Hematopoietic multipotent progenitor cell (in vitro differentiated cells): ENCODE measurements at places on chromosomes 16 and 17. TPM values are rescaled to one million over a fixed set of nuclear protein-coding genes. Genes with fewer than 3 reads are reported as not detected.

JPT2 gene
- total RNA-seq = 21.0 TPM

PRR35 gene
- under 0.01 TPM for total RNA-seq

SSH2 gene
- 19.7 TPM for total RNA-seq

DHX58 gene
- total RNA-seq = 47.4 TPM

HOXB8 gene
- not detected for total RNA-seq

ABCC11 gene
- total RNA-seq = under 0.01 TPM

HAP1 gene
- under 0.01 TPM for total RNA-seq

- DNase-seq = no peak
These were observed 79.4 kb downstream of the PRKCA start for GRCh38 chr17:66381701-66382362.

DNA sequence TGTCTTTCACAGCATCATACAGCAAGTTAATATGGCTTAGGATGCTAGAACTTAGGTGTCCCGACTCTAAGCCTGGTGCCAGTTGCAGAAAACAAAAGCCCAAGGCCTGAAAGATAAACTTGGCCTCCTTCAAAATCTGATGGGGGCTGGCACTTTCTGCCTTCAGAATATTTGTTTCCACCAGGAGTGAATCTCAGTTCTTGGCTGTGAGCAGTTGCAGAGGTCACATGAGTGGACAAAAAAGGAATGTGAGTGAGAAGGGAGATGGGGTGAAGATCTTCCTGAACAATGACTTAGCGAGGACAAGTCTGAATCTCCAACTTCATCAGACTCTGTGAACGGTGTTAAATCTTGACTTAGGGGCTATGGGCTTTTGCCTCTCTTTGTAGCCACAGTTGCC lies 46.6 kb downstream of the HOXB1 start:
- DNase-seq = no peak

DNA sequence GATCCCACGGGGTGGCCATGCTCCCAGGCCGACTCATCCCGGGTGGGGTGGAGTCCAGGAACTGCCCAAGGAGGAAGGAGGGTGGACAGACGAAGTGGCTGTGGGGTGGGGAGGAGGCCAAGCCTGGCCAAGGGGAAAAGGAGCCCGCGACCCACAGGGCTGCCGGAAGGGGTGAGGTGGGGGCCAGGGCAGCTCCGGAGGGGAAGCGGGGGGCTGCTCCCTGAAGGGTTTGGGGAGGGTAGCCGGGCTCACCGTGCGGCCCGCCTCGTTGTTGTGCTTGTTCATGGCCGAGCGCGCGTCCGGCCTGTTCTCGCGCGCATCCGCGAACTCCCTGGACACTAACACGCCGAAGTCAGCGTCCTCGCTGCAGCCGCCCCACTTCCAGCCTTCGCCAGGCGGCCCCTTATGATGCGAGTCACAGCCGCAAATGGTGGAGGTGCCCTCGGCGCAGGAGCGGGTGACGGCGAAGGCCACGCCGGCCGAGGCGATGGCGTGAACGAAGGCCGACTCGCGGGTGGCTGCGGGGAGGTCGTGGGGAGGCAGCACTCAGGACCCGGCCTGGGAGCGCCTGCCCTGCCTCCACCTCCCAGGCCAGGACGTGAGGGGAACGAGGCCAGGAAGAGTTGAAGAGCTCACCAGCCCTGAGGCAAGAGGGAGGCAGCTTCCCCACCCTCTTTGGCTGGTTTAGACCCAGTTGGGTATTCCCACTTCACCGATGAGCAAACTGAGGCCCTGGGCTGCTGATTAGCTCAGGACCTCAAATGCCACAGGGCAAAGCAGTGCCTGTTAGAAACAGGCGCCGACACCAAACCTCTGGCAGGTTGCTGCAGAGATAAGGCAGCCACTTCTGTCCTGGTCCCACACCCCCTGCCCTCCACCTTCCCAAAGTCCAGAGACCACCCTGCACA lies 48.7 kb downstream of the WNT3 start:
- DNase-seq = no peak

GRCh38 chr16:57999971-58000705 lies at the start of gene ZNF319:
Gene ZNF319, minus strand, starts transcription at chr16:58000672. Its CDS starts 2,407 bp downstream, at chr16:57998265.
- no peak for DNase-seq

DNA sequence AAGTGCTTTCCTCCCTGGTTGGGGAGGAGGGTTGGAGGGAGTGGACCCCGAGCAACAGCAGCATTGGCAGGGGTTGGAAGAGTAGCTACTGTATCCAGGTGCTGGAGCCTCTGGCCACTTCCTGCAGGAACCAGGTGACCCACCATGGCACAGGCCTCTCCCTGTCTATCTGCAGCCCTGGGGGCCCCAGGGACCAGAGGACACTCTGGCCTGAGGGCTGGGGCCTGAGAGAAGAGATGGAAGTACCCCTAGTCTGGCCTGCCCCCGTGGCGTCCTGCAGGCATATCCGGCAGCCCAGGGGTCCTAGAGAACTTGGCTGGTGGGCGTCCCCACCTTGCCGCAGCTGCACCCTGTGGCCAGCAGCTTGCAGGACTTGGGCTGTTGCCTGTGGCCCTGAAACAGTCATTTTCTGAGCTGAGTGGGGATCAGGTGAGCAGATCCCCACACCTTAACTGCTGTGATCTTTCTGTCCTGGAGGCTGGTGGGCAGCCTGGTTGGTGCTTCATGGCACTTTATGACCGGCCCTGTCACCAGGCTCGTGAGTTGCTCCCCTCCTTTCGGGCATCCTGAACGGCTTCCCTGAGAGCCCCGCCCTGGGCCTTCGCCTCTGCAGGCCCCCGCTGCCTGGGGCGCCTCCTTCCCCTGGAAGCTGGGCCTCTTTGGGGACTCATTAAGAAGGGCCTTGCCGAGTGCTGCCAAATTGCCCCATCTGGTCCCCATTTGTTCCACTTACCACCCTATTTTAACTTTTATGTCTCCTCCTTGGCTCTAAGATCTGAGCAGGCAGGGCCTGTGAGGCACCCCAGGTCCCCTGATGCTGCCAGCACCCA lies 298.6 kb downstream of the SEC14L1 start:
- DNase-seq = no peak

GRCh38 chr17:79044462-79044861 lies 20.5 kb downstream of the C1QTNF1 start:
- DNase-seq = no peak

DNA sequence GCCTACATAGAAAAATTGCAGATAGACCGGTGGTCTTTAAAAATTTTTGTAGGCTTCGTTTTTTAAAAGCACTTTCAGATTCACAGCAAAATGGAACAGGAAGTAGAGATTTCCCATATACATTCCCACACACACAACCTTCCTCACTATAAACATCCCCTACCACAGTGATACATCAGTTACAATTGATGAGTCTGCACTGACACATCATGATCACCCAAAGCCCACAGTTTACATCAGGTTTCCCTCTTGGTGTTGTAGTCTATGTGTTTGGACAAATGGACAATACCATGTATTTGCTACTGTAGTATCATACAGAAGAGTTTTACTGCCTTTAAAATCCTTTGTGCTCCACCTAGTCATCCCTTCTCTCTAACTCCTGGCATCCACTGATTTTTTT lies 113.9 kb upstream of the ADAMTS18 start:
- DNase-seq = no peak

GRCh38 chr16:3951861-3952736 lies 71.6 kb upstream of the CREBBP start:
- DNase-seq = no peak

DNA sequence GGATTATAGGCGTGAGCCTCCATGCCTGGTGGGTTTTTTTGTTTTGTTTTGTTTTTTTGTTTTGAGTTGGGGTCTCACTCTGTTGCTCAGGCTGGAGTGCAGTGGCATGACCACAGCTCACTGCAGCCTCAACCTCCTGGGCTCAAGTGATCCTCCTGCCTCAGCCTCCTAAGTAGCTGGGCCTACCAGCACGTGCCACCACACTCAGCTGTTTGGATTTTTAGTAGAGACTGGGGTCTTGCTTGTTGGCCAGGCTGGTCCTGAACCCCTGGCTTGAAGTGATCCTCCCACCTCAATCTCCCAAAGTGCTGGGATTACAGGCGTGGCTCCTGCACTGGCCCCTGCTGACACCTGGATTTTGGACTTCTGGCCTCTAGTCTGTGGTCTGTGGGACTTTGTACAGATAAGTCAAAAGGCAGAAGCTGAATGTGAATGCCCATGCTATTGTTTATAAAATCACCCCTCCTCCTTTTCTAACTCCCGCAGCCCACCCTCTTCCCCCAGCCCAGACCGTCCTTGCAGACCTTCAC lies 5.7 kb downstream of the SNAI3 start:
- DNase-seq = no peak

- no peak for DNase-seq
These were observed 1.8 kb downstream of the MRPL28 start for GRCh38 chr16:368388-369158.

- no peak for DNase-seq
These were observed 373.7 kb upstream of the SALL1 start for GRCh38 chr16:51524555-51525373.

DNA sequence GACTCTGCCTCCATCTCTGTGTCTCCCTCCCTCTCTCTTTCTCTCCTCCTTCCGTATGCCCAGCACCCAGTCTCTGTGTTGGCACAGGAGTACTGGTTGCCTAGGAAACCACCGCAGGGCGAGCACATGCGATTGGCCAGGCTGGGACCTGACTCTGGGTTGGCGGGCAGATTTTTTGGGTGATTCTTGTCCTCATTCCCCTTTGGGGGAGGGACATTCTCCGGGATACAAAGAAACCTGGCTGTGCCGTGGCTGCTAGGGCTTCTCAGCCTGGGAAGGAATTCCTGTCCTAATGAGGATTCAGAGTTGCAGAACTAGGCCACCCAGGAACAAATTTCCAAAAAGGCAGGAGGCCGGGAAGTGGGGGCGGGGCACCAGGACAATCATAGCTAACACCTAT lies 168.9 kb downstream of the SHISA9 start:
- no peak for DNase-seq

DNA sequence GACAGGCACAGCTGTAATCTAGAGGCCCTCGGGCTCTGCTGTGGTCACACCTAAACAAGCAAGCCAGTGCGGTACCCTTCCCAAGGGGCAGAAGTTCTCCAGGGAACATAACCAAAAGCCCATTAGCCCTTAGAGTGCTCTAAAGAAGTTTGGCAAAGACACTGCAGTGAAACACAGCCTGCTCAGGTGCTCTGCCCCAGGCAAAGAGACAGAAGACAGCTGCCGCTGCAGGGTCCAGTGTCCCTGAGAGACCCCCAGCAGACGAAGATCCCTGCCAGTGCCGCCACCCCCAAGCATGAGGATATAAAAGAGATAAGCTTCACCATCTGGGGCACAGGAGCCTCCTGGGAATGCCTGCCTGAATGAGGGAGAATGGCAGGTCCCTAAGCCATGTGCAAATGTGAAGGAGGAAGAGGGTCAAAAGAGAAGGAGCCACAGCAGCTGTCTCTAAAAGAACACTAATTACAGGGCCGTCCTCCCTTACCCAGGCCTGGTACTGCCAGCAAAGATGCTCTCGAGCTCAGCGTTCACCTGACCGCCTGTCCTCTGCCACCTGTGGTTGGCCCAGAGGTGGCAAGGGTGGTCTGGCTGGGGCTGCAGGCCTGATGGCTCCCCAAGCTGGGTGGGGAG lies 29.7 kb downstream of the CUEDC1 start:
- DNase-seq = no peak

GRCh38 chr17:67365738-67366192 lies 612 bp downstream of the PSMD12 start:
- peak; percentile 50 for DNase-seq

DNA sequence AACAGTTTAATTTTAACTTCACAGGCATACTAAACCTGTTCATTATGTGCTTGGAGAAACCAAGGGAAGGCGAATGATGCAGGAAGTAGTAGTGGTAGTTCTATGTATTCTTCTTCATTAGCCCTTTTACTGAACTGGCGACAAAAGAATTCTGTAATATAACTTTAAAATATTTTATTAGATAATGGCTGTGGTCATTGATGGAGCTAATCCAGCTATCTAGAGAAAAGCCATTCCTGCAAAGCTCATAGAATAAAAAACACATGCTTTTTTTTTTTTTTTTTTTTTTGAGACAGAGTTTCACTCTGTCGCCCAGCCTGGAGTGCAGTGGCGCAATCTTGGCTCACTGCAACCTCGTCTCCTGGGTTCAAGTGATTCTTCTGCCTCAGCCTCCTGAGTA lies 23.5 kb downstream of the TANC2 start:
- no peak for DNase-seq

GRCh38 chr17:33725675-33726271 lies 432.7 kb upstream of the ASIC2 start:
- peak; percentile 22 for DNase-seq

DNA sequence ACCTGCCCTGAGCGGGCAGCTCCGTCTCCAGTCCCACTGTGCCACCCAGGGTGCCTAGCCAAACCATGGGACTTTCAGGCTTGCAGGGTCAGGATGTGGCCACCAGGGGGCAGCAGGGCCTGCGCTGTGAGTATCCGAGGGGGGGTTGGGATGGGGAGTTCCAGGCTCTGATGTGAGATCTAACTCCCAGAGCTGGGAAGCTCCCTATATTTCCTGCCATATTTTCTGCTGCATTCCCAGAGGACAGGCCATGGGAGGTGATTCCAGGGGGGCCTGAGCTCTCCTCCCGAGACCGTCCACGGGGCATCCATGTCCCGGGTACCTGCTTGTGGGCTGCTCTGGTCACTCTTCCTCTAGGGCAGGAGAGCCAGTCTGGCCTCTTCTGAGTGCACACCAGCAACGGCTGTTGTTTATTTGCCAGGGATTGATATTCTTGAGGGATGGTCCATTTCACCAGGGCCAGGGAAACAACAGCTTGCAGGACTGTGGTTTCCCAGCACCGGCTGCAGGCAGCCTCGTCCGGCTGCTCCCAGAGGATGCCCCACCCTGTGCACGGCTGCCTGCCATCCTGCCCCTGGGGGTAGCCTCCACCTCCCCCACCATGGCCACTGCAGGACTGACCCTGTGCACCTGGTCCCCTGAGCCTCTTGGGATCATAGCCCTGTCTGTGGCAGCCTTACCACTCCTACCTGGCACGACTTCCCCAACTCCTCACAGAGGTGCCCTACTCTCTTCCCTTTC lies 1.2 kb downstream of the GPR142 start:
- peak; percentile 53 for DNase-seq

DNA sequence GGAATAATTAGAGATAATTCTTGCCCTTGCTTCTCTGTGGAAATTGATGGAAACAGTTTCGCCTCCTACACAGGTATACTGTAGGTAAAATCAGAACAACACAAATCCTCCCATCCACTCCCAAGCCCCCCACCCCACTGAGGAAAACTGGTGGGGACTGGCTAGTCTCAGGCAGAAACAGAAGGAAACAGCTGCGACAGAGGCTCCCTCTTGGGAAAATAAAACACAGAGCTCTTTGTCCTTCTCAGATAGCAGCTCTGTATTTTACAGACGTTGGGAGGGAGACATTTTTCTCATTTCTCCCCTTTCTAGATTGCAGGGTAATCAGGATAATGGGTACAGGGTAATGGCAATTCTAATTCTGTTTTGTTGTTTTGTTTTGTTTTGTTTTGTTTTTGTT lies 1.1 kb downstream of the SLFN13 start:
- DNase-seq = no peak

- DNase-seq = no peak
These were observed 40.7 kb downstream of the BRIP1 start for GRCh38 chr17:61822326-61823285.
